ENCODE measurements at places on chromosomes 1 and 21.

- DNase-seq: no peak
Measured at GRCh38 chr1:31954607-31955283, 16.6 kb upstream of the PTP4A2 start.

DNA sequence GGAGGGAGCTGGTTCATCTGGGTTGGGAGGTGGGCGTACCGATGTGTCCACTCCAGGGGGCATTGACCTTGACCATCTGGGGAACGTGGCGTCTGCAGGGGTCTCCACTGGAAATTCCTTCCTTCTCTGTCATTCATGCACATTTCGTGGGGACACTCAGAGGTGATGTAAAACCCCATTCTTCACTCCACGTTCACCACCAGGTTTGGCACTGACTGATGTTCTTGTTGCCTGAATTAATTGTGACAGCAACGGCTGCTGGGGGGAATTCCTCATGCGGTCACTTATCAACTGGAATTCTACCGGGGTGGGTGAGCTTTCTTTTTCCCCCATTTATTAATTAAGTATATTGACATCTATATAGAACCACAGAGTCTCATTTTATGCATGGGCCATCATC, 18.1 kb upstream of the POFUT2 start:
- no peak for DNase-seq

GRCh38 chr21:26881504-26882228, 36.5 kb upstream of the ADAMTS1 start:
- no peak for DNase-seq

GRCh38 chr21:44017601-44018000, 5.5 kb downstream of the TRAPPC10 start:
- no peak for DNase-seq

- DNase-seq: no peak
Measured at GRCh38 chr1:91842563-91842962, 43.4 kb downstream of the TGFBR3 start.

GRCh38 chr1:47870946-47871676, 126.1 kb downstream of the TRABD2B start:
- DNase-seq: no peak

DNA sequence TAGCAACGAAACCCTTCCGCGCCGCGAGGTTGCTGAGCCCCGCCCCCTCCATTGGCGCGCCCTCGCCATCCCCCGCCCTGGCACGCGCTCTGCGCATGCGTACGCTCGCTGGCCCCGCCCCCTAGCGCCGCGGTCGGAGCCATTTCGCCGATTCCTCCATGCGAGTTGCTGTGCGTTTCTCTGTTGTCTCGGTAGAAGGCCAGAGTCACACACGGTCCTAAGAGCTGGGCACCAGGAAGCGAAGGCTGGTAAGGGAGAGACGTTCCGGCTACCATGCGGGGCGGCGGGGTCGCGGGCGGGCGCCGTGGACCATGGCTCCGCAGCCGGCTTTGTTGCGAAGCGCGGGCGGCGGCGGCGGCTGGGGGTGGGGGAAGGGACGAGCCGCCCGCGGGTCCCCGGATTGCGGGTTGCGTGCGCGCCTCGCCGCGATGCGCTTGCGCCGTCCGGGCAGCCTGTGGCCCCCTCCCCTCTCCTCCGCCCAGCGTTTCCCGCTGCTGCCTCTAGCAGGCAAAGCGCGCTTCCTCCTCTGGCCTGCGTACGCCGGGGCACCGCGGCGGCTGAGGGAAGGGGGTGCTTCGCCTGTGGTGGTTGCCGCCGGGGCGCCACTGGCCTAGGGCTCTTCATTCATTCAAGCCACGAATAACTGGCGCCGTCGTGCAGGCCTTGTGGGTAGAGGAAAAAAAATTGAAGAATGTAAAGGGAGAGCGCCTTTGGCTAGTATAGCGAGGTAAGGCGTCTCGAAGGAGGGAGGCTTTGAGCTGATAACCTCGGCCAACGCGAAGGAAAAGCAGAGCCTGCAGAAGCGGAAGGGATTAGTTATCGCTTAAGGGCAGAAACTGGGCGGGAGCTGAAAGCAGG, at the start of gene DHX9:
TSS of gene DHX9 (plus strand) at position 139 of the 858 bp plus-strand sequence. CDS start 3,220 bp downstream, outside the sequence.
- DNase-seq: peak; percentile 90

DNA sequence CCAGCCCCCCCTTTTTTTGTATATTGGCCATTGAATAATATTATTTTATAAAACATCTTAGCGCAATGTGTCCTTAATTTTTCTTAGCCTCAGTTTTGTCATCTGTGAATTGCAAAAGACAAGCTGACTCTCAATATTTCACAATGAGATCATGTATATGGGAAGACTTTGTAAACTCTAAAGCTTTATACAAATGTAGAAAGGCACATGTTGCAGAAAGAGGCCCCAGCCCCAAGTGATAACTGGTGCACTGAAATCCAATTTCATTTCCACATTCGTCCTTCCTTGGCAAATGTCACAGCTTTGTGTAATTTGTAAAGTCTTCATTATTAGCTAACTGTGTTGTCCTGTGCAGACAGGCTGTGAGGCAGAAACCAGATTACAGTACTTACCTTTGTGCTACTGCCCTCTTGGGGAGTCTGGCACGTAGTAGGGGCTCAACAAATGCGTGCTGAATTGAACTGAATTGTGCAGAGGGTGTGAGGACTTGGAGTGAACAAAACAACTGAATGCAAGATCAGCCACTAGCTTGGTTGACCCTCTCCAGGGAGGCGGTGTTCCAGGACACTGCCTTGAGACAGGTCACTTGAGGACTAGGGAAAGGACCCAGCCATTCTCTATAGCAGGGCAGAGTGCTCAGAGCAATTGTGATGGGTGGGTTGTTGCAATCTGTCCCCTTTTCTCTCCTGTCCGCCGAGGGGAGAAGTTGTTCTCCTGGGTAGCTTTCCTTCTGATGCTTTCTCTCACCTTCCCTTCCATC, 74.6 kb downstream of the LMO4 start:
- no peak for DNase-seq

GRCh38 chr1:173253046-173253445, 45.9 kb upstream of the TNFSF4 start:
- no peak for DNase-seq

- DNase-seq: no peak
Measured at GRCh38 chr1:21839337-21840037, 27.4 kb downstream of the LDLRAD2 start.

- no peak for DNase-seq
Measured at GRCh38 chr1:4586611-4587160, 67.7 kb upstream of the AJAP1 start.

DNA sequence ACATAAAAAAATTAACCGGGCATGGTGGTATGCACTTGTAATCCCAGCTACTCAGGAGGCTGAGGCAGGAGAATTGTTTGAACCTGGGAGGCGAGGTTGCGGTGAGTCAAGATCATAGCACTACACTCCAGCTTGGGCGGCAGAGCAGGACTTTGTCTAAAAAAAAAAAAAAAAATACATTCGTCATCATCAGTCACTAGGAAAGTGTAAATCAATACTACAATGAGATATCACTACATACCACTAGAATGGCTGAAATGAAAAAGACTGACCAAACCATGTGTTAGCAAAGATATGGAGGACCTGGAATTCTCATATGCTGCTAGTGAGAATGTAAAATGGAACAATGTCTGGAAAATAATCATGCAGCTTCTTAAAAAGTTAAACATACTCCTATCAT, 9.3 kb downstream of the SPATA45 start:
- DNase-seq: no peak

DNA sequence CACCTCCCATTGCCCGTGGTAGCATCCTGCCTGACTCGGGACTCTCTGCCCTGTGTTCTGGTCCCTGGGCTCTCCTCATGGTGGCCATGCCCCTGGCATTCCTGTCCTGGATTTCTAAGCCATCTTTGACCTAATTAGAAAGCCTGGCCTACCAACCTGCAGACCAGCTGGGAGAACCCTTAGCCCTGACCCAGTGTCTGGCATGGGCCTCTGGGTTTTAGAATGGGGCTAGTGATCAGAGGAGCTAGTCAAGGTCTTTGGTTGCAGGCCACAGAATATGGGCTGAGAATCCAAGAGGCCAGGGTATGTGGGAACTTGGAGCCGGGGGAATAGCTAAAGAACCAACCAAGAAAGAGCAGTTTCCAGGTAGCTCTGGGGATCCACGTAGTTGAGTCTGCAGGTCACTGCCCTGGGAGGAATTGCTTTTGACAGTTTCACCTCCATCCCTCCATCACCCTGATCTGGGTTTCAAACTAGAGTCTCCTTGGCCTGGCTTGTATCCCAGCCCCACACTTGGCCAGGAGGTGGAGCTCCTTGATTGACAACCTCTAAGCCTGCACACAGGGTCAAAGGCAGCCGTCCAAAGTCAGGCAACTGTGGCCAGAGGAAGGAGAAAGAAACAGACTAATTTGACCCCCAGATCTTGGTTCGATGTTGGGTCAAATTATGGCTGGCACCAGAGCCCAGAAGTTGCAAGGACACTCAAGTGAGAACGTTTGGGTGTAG, 54.7 kb upstream of the ABCG1 start:
- DNase-seq: peak; percentile 69

- no peak for DNase-seq
Measured at GRCh38 chr1:106022312-106022902, 1034.1 kb upstream of the PRMT6 start.

DNA sequence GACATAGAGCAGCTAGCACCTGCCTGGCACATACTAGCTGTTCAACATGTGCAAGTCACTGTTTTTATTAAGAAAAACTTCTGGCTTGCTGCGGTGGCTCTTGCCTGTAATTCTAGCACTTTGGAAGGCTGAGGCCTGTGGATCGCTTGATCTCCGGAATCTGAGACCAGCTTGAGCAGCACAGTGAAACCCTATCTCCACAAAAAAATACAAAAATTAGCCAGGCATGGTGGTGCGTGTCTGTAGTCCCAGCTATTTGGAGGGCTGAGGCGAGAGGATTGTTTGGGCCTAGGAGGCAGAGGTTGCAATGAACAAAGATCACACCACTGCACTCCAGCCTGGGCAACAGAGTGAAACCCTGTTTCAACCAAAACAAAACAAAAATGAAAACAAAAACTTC, 27.7 kb upstream of the C8B start:
- DNase-seq: no peak

- DNase-seq: no peak
Measured at GRCh38 chr1:89581859-89582258, 51.1 kb upstream of the LRRC8C start.

Data from posterior cingulate gyrus (tissue), 11 donors.